ENCODE measurements at places on chromosomes 1 and 21.
A peak's percentile ranks its signal among the peaks of the same experiment; 100 is the strongest.

GRCh38 chr1:225942574-225942973 lies 1.6 kb upstream of the LEFTY2 start:
- DNase-seq: no peak

DNA sequence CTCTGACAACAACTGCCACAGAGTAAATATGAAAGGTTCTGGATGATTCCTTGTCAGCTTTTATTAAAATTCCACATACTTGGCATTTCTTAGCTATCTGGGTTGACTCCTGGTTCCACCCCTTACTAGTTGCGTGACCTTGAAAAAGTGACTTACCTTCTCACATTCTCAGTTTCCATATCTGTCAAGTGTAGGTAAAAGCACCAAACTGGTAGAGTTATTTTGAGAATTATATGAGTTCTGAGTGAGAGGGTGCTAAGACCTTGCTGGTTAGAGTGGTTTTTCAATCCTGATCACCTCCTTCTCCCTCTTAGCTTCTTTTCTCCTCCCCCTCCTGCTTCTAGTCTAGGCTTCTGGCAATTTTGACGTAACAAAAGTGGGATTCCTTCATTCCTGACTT lies 83.4 kb upstream of the ABCD3 start:
- no peak for DNase-seq

DNA sequence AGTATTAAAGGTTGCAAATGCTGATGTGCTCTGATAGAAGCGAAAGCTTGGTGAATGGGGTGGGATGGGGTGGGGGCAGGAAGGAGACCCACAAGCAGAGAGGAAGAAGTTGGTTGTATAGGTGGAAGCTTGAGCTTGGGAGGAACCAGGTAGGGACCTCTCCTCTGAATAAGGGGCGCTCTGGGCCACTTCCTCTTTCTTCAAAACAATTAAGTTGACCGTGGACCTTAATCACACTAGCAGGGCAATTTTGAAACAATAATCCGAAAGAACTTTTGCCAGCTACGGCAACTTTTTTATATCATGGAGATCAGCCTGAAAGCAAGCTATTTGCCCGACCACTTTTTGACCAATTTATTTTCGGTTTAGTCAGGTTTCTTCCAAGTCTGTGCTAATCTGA lies 1.9 kb upstream of the DYRK1A start:
- no peak for DNase-seq

DNA sequence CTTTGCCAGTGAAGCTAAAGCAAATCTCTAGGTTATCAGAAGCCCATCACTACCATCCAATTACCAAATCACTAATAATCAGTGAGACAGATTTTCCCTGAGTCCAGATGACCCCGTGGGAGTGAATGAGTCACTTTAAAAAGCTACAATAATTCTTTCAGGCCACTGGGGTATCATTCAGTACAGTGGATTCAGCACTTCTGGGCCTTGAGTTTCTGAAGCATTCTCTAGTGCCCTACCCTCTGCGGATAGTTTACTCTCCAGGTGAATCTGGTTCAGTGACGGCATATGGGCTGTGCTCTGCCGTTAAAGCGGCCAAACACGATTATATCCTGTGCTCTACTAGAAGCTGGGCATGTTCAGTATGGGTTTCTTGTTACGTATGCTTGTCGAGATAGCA lies 26.1 kb downstream of the NR5A2 start:
- no peak for DNase-seq

- peak; percentile 33 for DNase-seq
These were observed 696 bp downstream of the TGFB2 start for GRCh38 chr1:218345673-218346390.

DNA sequence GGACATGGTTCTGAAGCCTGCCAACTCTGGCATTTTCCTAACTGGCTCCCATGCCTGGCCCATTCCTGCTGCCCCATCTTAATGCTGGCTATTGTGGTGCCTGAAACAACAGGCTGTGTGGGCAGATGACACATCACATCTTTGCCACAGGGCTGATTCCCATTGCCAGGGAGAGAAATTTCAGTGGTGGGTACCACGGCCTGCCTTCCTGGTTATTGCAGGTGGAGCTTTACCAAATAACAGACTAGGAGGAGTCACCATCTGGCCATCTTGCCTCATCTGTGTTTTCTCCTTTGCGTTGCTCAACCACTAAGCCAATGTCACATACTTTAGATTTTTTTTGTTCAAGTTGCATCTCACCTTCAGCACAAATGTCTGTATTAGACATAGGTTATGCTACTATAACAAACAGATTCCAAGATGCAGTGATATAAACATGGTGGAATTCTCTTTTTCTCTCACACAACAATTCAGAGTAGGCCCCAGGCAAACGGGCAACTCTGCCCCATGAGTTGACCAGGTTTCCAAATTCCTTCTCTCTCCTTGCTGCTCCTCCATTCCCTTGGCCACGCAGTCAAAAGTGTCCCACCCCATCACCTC lies 14.1 kb downstream of the CDA start:
- no peak for DNase-seq

- no peak for DNase-seq
These were observed 9.5 kb downstream of the UCK2 start for GRCh38 chr1:165836664-165837482.
